T-helper 1 cell (primary cell): ENCODE measurements at places on chromosomes 13 and 19.
A peak's percentile ranks its signal among the peaks of the same experiment; 100 is the strongest.

- peak; percentile 75 for DNase-seq
These were observed 5.5 kb downstream of the EPS8L1 start for GRCh38 chr19:55080968-55081769.

- DNase-seq: no peak
These were observed 12.9 kb downstream of the NHLRC3 start for GRCh38 chr13:39051157-39051556.

- no peak for DNase-seq
These were observed 934.6 kb downstream of the SLITRK1 start for GRCh38 chr13:82947683-82948082.

DNA sequence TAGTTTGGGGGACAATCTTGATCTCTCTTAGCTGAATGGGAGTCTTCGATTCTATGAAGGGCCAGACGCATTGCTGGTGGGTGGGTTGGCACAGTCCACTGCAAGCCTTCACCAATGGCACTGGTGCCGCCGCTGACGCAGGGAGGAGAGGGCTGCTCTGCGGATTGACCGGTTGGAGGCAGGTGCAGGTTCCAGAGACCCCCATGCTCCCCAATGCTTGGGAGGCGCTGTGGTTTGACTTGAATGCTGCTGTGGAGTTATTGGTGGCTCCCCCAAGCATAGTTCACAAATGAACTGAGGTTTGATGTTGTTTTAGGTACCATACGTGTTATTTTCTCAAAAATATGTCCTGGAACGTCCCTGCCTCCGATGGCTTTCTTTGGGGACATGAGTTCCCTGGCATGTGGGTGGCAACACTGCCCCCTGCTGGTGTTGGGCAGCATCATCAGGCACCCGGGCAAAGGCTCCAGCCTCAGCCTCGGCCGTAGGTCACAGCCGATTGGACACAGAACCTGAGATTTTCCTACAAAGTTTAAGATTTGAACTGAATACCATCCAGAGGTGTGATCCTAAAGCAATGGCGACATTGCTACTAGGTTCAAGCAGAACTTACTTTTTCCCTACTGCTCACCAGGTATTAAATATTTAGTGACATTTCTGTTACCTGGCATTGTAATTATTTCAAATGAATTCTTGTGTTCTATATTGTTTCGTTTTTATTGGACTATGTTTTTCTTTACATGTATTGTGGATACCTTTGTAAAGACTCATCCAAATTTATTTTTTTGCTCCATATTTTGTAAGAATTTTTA, 95.5 kb downstream of the ANKRD10 start:
- DNase-seq: peak; percentile 64

DNA sequence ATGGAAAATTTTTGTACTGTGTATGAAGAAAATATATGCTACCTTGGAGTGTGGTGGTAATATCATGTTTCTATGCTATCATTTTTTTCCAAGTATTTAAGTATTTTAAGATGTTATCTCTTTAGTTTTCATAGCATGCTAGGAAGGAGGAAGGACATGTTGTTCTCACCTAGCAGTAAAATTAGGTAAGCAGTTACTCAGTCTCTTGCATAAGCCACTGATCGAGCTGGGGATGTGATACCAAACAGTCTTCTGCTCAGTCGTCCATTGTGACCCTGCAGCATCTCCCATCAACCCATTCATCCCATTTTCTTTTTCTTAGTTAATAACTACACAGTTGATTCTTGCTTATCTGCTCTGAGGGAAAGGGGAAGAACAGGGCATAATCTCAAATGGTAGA, 130.6 kb downstream of the KLF5 start:
- DNase-seq: no peak

- no peak for DNase-seq
These were observed 11.2 kb downstream of the PPP6R1 start for GRCh38 chr19:55247621-55248099.

DNA sequence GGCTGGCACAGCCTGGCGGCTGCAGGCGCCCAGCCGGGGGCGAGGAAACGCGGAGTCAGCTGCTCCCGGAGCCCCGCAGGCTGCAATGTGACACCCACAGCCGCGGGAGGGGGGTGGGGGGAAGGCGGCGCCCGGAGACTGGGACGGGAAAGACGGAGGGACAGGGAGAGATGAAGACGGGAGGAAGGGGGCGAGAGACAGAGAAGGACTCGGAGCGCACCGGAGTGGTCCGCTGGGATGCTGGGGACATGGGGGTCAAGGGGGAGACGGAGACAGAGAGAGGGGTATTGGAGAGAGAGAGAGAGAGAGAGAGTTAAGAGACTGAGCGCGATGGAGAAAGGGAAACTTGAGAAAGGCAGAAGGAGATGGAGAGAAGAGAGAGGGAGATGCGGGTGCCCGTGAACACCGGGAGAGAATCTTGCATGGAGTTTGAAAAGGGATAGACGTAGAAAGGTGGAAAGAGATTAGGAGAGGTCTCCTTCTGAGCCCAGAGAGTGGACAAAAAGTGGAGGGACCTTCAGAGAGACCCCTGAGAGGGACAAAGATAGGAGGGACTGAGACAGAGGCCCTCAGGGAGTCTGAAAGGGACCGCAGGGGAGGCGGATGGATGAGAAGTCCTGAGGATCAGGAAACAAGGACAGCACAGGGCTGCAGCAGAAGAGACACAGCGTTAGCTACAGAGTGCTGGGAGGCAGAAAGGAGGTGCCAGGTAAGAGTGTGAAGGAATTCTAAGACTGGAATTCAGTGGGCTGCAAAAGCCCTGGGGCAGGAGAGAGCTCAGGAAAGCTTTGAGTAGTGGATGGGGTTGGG, 1.0 kb downstream of the SCN1B start:
- no peak for DNase-seq

- no peak for DNase-seq
These were observed 52.2 kb downstream of the AP1M1 start for GRCh38 chr19:16249826-16250404.

DNA sequence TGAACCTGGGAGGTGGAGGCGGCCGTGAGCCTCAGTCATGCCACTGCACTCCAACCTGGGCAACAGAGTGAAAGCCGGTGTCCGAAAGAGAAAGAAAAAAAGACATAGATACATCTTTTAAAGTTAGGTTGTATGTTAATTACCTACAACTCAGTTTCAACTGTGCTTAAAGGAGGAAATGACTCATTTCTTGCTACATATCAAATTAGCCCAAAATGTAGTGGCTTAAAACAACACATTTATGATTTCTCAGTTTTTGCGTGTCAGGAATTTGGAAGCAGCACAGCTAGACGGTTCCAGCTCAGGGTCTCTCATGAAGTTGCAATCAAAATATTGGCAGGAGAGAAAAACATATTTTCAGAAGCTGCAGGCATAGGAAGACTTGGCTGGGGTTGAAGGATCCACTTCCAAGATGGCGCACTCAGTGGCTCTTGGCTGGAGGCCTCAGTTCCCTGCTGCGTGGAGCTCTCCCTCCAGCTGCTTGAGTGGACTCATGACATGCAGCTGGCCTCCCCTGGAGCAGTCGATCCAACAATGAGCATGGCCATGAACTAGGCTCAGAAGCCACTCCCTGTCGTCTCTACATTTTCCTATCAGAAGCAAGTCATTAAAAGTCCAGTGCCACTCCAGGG, 7.1 kb downstream of the LDLR start:
- DNase-seq: no peak

DNA sequence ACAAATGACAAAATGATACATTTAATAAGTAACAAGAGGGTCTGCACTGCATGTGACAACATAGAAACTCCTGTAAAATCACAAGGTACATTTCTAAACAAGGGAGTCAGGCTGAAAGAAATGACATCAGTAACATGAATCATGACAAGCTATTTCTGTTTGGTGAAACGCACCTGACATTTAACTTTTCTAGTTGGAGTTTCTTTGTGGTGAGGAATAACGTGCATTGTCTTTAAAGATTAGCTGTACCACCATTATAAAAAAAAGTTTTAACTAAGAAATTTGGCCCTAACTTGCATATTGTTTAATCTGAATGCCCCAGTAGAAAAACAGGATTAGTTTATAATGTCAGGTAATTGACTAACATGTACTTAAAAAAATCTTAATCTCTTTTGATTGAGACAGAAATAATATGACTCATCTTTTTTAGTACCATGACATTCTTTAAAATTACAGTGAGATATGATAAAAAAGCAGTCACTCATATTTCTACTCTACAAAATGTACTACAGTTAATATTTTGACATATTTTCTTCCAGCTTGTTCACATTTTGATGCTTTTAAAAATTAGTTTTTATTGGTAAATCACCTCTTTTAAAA, 418.2 kb downstream of the KLF12 start:
- no peak for DNase-seq

GRCh38 chr13:110356362-110356761, 49.3 kb downstream of the COL4A2 start:
- no peak for DNase-seq

- no peak for DNase-seq
These were observed 855 bp downstream of the UNC13A start for GRCh38 chr19:17687141-17687856.

GRCh38 chr19:46040952-46041500, at the start of gene IGFL4:
Gene IGFL4, minus strand, starts transcription at chr19:46041002. Its CDS starts 40 bp downstream, at chr19:46040962.
- no peak for DNase-seq

DNA sequence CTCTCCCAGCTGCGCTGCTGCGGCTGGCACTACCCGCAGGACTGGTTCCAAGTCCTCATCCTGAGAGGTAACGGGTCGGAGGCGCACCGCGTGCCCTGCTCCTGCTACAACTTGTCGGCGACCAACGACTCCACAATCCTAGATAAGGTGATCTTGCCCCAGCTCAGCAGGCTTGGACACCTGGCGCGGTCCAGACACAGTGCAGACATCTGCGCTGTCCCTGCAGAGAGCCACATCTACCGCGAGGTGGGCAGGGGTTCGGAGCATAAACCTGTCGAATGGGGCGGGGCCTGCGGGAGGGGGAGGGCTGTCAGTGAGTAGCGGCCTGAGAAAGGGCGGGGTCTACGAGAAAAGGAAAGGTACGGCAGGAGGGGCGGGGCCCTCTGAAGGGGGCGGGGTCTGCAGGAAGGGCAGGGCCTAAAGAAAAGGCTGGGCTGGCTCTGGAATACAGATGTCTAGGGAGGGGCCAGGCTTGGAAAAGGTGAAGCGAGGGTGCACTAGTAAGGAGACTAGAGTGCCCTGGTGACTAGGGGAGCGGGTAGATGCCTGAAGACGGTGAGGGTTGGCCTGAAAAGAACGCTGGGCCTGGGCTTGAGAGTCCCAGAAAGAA, 3.6 kb downstream of the CD37 start:
- DNase-seq: no peak

GRCh38 chr19:34193876-34194275, 21.6 kb downstream of the LSM14A start:
- DNase-seq: no peak

GRCh38 chr13:31962731-31963370, 68.7 kb upstream of the FRY start:
- no peak for DNase-seq

DNA sequence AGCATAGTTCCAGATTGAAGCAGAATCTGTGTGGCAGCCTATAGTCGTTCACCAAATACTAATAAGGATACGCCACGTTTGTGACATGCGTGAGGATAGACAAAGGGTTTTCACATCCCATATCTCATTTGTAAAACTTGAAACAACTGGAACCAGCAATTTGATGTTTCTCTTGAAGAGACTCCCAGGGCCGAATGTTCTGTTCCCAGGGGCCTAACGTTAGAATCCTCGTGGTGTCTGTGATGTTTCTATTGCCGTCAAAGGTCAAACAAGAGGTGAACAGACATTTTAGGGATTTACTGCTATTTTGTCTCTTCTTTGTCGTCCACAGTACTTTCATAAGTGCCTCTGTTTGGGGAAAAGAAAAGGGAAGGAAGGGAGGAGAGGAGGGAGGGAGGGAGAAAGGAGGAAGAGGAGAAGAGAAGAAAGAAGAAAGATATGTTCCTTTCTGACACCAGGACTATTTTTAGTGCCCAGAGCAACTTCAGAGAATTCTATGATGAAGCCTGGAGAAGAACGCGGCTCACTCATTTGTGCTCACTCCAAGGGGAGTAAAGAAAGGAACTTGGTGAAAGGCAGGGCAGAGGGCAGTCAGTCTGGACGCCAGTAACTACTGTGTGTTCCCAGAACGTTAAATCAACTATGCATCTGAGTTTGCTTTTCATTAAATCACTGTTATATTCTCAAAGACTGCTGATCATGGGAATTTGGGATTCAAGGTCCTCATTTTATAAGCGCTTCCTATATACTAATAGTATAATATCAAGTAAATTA, 154.5 kb downstream of the DCT start:
- no peak for DNase-seq

GRCh38 chr19:55632463-55632834, 8.1 kb upstream of the ZNF784 start:
- DNase-seq: peak; percentile 72

GRCh38 chr13:113584870-113585671, 518 bp downstream of the TFDP1 start:
- no peak for DNase-seq

- no peak for DNase-seq
These were observed 1.1 kb downstream of the CLN5 start for GRCh38 chr13:76993021-76993420.

DNA sequence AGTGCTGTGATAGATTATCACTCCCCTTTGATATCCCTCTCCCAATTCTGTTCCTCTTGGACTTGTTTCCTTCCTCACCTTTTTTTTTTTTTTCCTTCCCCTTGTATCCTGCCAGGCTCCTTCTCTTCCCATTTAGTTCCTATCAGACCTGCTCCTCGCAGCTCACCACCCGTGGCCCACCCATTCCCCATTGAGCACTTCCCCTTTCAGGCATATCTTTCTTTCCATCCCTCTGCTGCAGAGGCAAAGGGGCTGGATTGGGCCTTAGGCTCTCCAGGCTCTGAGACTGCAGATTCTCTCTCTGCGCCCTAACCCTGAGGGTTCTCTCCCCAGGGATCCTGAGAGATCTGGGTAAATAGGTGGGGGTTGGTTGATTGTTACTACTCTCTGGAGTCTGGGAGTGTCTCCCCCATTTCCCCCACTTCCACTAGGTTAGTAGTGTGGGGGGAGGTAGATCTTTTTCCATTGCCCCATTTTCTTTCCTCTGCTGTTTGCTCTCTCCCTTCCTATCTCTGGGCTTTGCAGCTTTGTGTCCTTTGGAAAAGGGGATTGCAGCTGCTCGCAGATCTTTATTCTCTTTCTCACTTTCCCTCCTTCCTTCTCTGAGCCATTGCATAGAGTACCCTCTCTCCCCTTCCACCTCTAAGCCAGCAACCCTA, 2.3 kb downstream of the ARHGAP35 start:
- DNase-seq: no peak

DNA sequence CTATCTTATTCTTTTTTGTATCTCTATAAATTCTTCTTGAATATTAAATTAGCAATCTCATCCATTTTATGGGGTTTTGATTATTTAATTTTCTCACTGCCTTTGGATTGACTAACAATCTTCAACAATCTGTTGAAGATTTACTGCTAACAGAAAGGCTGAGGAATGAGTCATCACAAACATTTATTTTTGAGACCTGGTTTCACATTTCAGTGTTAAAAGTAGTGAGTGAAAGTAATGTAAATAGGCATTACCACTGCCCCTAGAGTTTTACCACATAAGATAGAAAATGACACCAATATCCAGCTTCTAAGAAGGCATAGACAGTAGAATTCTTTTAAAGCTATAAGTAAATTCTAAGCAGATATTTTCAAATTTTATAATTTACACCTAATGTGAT, 472.8 kb downstream of the OLFM4 start:
- DNase-seq: no peak

- DNase-seq: no peak
These were observed 15.5 kb upstream of the SPACA4 start for GRCh38 chr19:48591021-48591420.
